GM03348 (cell line): ENCODE measurements at places on chromosomes 11 and 22.

DNA sequence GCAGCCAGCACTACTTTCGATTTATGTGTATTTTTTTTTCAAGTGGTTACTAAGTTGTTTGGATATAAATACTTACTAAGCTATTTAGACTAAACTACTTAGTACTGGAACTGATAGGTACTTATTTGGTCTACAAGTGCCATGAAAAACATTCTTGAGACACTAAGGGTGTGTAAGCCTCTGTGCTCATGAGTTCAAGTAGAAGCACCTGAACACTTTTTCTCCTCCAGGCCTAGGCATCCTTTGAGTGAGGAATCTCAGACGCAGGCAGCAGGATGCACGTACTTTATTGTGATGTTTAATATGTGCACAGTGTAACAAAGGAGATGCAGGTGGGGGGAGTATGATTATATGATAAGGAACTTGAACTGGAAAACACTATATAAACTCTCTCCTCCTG is 7.8 kb downstream of the TESMIN start:
- DNase-seq = no peak

GRCh38 chr11:46865340-46865739 is 19.3 kb upstream of the CKAP5 start:
- DNase-seq = peak; percentile 75

DNA sequence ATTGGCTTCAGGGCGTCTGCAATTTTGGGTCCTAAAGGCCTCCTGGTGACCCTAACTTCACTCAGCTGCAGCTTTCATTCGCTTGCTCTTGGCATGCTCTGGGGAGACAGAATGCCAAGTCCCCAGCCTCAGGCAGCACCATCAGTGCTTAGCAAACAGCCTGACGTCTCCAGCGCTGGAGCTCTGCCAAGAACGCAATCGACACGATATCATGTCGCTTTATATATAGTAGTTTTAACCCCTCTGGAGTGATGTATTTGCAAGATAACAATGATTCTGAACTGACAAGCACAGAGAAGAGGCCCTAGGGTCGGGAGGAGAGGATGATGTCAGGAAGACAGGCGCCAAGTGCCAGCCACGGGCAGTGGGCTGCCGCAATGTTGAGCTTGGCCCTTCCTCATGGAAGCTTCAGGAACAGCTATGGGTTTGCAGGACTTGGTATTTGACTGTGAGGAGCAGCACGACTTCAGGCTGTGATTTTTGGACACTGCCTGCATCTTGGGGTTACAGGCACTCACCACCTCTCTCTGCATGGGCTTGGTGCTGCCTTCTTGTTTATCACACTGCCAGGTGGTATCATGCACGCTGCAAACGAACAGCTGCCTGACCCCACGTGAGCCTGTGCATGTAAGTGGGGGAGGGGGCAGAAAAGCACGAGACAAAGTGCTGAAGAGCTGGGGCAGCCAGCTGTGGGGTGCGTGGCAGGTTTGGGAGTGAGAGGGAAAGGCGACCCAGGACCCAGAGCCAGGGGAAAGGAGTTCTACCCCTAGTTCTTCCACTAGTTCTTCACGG is 26.1 kb downstream of the B3GAT1 start:
- DNase-seq = no peak

DNA sequence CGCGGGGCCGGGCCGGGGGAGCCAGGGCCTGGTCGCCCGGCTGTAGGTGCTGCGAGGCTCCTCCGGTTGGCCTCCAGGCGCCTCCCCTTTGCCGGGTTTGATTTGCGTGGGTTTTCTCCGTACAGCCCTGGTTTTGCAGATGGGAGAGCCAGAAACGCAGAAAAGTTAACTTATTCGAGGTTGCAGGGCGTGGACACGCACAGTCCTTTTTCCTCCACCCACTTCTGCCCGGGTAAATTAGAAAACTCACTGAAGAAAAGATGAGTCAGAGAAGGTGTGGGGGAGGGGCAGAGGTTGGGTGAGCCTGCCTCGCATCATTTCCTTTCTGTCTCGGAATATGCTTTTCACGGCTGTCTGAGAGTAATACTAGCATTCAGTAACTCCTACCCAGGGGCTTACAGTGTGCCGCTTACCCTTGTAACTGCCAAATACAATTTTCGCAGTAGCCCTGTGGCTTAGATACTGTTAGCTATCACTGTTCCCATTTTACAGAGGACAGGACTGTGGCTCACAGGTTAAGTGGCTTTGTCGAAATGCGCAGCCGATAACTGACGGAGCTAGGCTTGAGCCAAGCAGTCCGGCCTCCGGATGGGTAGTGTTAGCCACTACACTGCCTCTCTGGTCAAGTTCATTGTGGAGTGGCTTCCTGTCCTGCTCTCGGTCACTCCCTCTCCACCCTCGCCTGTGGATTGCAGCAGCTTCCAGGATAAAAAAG is 812 bp downstream of the FADD start:
- peak; percentile 86 for DNase-seq
